ENCODE measurements at places on chromosomes 5 and 9.
A peak's percentile ranks its signal among the peaks of the same experiment; 100 is the strongest.

- peaks cover 10% of the 10 kb centered on the region for H3K4me1 ChIP-seq
- H3K4me3 ChIP-seq, result no peak overlapping the region
- no peak for DNase-seq
- H3K27ac ChIP-seq, result peak overlapping the region; percentile 27
- H3K36me3 ChIP-seq, result no peaks in the 10 kb centered on the region
- no peaks in the 10 kb centered on the region for H3K27me3 ChIP-seq
Measured at GRCh38 chr9:115517335-115518075, 399.5 kb upstream of the TNC start.

- no peaks in the 10 kb centered on the region for H3K27me3 ChIP-seq
- no peak overlapping the region for H3K4me3 ChIP-seq
- peak overlapping the region; percentile 89 for H3K27ac ChIP-seq
- no peak for DNase-seq
Measured at GRCh38 chr5:34687269-34688011, 31.3 kb downstream of the RAI14 start.

DNA sequence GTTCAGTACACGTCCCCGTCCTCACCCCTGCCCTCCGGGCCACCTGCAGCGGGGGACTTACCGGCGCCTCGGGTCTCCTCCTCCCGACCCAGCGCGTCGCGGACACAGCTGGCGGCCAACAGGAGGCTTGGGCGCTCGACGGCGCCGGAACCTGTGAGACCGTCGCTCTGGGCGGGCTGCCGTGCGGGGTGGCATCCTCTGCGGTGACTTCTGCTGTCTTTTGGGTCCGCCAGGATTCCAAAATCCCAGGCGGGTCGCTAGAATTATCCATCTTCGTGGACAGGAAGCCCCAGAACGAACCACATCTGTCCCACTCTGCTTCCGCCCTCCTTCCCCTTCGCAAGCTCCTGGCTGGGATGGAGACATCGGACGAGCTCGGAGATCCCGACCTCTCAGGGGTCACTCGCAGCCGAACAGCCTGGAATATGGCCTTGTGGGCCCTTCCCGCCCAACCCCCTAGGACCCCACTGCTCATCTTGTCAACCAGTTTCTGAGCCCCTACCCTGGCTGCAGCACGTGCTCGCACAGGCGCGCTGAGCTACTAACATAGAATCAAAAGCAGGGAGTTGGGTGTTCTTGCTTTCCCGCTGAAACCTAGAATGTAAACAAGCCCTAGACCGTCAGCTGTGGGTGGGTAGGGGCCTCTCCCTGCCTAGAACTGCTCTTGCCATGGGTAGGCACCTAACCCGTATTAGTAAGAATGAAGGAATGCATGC lies 947 bp upstream of the MARCHF3 start:
- H3K4me1 ChIP-seq, result peaks cover 5% of the 10 kb centered on the region
- DNase-seq, result no peak
- no peaks in the 10 kb centered on the region for H3K36me3 ChIP-seq
- peaks cover 6% of the 10 kb centered on the region for H3K27me3 ChIP-seq
- peak overlapping the region; percentile 51 for H3K27ac ChIP-seq

DNA sequence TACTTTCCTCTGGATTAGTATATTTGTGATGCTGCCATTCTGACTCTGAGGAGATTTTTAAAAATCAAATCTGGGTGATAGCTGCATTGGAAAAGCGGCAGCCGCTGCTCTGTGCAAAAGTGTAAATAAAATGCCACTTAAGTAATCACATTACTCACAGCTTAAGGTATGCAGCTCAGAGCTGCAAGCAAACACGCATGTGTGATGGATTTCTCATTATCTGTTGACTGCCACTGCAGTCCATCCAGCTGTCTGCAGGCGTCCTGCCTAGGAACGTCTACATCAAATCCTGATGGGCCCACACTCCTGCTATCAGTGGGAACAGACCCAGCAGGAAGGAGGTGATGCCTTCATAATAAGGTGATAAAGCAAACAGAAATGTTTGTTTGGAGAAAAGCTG lies 216.9 kb downstream of the SPOCK1 start:
- no peaks in the 10 kb centered on the region for H3K36me3 ChIP-seq
- peaks cover 11% of the 10 kb centered on the region for H3K4me1 ChIP-seq
- no peak overlapping the region for H3K27ac ChIP-seq
- H3K4me3 ChIP-seq, result no peak overlapping the region
- DNase-seq, result no peak

DNA sequence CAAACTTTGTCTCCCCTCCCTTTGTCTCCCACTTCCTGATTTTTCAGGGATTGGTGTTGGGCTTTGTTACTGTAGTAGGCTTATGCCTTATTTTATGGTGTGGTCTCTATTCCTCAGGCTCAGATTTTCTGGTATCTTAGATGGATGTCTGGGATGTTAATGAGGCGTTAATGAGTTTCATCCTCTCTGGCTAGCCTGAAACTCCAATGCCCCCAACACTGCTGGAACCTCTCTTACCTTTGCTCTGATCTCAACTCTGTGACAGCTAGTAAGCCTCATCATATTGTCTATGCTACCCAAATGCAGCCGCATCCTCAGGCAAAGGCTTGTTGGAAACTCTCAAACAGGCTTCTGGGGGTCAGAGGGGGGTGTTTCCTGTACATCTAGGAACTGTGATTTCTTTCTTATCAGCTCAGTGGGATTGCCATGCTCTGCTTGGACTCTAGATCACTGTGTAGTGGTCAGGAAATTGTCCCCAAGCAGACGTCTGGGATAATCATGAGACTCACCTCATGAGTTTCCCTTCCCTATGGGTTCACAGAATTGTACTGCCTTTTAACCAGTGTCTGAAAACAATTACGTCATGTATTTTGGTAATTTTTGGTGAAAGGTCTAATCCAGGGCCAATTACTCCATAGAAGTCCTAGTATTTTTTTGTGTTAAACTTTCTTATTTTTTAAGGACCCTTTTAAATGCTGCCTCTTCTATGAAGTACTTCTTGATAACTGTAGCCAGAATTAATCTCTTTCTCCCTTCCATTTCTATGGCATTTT lies 88.8 kb upstream of the TRPC7 start:
- H3K4me1 ChIP-seq, result no peaks in the 10 kb centered on the region
- H3K27ac ChIP-seq, result no peak overlapping the region
- DNase-seq, result no peak
- H3K36me3 ChIP-seq, result no peaks in the 10 kb centered on the region
- peaks cover 1% of the 10 kb centered on the region for H3K27me3 ChIP-seq
- no peak overlapping the region for H3K4me3 ChIP-seq

DNA sequence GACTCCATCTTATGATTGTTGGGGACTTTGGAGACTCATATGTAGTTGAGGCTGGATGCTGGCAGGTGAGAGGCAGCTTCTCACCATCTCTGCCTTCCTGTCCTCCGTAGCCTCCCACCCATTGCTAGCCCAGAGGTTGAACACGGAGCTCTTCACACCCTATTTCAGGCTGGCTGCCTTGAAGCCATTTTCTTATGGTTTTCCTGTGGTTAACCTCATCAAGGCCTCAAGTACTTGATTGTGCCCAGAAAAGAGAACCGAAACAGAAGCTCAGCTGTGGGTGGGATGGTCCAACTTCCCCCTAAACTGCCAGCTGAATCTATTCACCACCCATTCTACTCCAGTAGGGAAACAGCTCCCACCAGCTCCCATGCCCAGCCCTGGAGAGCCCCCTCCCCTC lies 102.9 kb downstream of the LIFR start:
- peaks cover 4% of the 10 kb centered on the region for H3K4me1 ChIP-seq
- no peak for DNase-seq
- H3K27ac ChIP-seq, result no peak overlapping the region
- no peak overlapping the region for H3K4me3 ChIP-seq
- no peaks in the 10 kb centered on the region for H3K36me3 ChIP-seq

GRCh38 chr9:89138463-89139390 lies 39.9 kb downstream of the SHC3 start:
- no peaks in the 10 kb centered on the region for H3K36me3 ChIP-seq
- DNase-seq, result no peak
- peaks cover 20% of the 10 kb centered on the region for H3K4me1 ChIP-seq

- no peak for DNase-seq
- no peak overlapping the region for H3K27ac ChIP-seq
- no peak overlapping the region for H3K4me3 ChIP-seq
- H3K4me1 ChIP-seq, result peaks cover 18% of the 10 kb centered on the region
- peaks cover 2% of the 10 kb centered on the region for H3K27me3 ChIP-seq
Measured at GRCh38 chr9:86953181-86953580, 5.9 kb upstream of the GAS1 start.

DNA sequence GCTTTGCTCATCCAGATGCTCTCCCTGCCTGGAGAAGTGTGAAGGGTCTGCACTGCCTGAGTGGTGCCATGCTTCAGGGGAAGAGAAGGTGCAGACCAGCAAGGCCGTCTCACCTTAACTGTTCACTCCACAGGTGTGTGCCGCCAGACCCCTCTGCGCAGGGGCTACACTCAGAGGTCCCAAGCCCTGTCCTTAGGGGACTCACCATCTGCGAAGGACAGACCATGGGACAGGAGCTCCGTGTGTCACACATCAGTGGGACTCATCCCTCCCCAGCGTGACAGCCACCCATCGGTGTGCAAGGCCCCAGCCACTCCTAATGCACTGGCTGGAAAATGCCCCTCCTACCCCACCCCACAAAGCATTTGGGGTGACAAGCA lies 142.9 kb downstream of the OLFM1 start:
- peaks cover 3% of the 10 kb centered on the region for H3K36me3 ChIP-seq
- H3K4me3 ChIP-seq, result no peak overlapping the region
- DNase-seq, result peak; percentile 68
- peaks cover 40% of the 10 kb centered on the region for H3K27me3 ChIP-seq

DNA sequence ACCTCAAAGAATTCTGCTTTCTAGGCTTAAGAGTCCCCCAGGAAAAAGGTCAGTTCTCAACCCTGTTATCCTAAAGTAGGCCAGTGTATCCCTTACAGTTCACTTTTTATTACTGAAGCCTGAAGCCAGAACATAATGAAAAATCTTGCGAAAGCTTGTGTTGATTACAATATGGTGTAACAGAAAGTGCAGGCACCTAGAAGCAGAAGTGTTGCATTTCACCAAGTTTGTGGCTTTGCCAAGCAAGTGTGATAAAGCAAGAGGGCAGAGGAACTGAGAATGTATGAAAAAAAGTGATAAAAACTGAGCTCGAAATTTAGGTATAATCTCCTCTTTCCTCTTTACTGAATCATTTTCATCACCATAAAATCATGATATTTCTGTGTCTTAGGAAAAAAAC lies 26.2 kb downstream of the AGTPBP1 start:
- H3K27me3 ChIP-seq, result no peaks in the 10 kb centered on the region
- no peak overlapping the region for H3K4me3 ChIP-seq
- peaks cover 4% of the 10 kb centered on the region for H3K4me1 ChIP-seq
- no peak for DNase-seq
- H3K36me3 ChIP-seq, result peaks cover 5% of the 10 kb centered on the region
- no peak overlapping the region for H3K27ac ChIP-seq

- H3K4me3 ChIP-seq, result no peak overlapping the region
- no peak for DNase-seq
- H3K36me3 ChIP-seq, result peaks cover 14% of the 10 kb centered on the region
- peaks cover 6% of the 10 kb centered on the region for H3K4me1 ChIP-seq
- no peak overlapping the region for H3K27ac ChIP-seq
- H3K27me3 ChIP-seq, result no peaks in the 10 kb centered on the region
Measured at GRCh38 chr9:129945314-129945713, 97.7 kb downstream of the FNBP1 start.

DNA sequence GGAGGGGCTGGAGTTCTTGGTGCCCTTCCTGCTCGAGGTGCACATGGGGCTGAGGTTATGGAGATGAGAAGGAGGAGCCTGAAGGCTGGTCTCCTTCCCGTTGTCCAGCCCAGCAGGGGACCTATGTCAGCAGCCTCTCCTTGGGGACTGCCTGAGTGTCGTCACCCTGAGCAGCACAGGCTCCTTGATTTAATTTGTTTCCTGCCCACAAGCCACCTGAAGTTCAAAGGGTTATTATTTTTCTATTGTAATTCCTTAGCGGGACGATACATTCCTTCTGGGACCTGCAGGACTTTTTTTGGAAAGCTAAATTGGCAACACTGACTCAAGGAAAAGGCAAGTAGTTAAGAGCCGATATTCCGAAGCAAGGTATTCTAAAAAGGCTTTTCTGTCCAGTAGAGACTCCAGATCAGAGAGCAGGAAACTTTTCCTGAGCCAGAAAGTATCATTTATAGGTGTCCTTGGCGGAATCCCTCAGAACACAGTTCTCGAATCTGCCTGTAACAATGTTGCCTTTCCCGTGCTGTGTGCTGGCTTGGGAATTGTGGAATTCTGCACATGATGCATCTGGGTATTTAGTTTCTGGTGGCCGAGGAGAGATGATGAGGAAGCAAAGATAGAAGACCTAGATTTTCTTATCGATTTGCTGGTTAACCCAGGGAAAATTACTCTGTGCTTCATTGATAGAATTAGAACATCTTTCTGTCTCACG lies 55.4 kb downstream of the ARHGAP26 start:
- H3K27ac ChIP-seq, result peak overlapping the region; percentile 24
- H3K36me3 ChIP-seq, result no peaks in the 10 kb centered on the region
- peaks cover 80% of the 10 kb centered on the region for H3K4me1 ChIP-seq
- H3K4me3 ChIP-seq, result no peak overlapping the region
- DNase-seq, result no peak

DNA sequence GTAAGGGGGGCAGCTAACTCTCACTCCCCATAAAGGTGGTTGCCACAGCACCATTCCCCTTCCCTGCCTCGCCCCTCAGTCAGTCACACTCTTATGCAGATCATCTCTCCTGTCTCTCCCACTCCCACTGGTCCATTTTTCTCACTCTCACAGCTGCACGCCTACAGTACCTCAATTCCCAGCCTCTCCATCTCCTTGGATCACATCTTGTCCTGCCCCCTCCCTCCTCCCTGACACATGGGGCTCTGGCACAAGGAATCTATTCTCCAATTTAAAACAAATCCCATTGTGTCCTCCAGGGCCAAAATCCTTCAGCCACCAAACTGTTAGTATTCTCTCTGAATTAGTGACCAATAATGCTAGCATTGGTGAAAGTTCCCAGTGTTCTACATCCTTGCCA lies 114.4 kb downstream of the AUH start:
- no peaks in the 10 kb centered on the region for H3K27me3 ChIP-seq
- no peak overlapping the region for H3K27ac ChIP-seq
- H3K36me3 ChIP-seq, result no peaks in the 10 kb centered on the region

DNA sequence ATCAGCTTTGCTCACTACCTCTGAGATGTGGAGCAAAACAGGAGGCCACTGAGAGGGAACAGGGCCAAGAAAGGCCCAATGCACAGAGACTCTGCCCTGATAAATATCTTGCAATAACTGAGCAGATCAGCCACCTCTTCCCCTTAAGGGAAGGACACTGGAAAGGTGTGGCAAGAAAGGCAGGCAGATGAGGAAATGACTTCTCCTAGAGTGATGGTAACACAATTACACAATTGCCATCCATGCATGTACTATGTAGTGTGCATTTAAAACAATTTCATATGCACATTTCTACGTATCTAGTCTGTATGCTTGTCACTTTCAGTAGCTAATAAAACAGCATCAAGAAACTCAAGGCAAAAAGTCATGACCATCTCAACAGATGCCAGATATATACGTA lies 322.5 kb downstream of the DRD1 start:
- no peaks in the 10 kb centered on the region for H3K36me3 ChIP-seq
- DNase-seq, result no peak
- H3K4me3 ChIP-seq, result no peak overlapping the region

- H3K4me1 ChIP-seq, result no peaks in the 10 kb centered on the region
- no peak overlapping the region for H3K27ac ChIP-seq
- H3K36me3 ChIP-seq, result no peaks in the 10 kb centered on the region
- no peak for DNase-seq
- no peak overlapping the region for H3K4me3 ChIP-seq
Measured at GRCh38 chr5:58341476-58341875, 118.4 kb downstream of the PLK2 start.

Measured in chondrocyte (in vitro differentiated cells).